ENCODE measurements at places on chromosomes 16 and 17.

DNA sequence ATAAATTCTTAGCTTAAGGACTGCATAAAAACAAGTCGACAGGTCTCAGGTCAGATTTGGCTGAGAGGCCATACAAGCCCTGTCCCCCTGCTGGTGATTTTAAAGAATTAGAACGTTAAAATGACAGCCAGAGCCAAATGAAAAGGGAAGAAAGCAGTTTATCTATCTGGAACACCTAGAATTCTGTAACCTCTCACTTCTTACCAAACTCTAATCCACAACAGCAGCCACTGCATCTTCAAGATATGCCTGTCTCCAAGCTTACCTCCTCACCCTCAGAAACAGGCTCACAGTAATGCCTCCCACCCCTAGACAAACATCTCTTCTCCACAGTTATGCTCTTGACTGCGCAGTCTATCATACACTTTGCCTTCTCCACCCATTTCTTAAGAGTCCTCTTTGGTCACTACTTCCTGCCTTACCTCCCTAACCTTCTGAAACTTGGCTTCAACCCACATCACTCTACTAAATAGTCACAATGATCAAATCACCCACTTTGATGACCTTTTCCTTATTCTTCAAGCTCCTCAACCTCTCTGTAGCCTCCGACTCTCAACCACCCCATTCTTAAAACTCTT is 14.2 kb downstream of the ANKFY1 start:
- DNase-seq = no peak

DNA sequence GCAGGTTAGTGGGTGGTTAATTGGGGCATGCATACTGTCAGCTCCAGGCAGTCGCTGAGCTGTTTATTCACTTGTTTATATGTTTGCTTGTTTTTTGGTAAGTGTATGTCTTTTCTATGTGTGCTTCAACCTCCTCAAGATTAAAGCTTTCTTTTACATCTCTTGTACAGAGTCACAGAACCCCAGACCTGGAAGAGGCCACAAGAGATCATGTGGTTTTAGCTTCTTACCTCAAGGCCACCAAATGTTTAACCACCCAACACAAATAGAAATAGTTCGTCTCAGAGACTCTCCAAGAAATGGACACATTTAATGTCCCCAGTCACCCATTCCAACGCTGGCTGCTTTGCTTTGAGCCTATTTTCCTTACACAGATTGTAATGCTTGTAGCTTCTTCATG is 11.8 kb upstream of the TMEM98 start:
- DNase-seq = no peak

GRCh38 chr17:2867441-2868424 is 71.5 kb downstream of the RAP1GAP2 start:
- no peak for DNase-seq

DNA sequence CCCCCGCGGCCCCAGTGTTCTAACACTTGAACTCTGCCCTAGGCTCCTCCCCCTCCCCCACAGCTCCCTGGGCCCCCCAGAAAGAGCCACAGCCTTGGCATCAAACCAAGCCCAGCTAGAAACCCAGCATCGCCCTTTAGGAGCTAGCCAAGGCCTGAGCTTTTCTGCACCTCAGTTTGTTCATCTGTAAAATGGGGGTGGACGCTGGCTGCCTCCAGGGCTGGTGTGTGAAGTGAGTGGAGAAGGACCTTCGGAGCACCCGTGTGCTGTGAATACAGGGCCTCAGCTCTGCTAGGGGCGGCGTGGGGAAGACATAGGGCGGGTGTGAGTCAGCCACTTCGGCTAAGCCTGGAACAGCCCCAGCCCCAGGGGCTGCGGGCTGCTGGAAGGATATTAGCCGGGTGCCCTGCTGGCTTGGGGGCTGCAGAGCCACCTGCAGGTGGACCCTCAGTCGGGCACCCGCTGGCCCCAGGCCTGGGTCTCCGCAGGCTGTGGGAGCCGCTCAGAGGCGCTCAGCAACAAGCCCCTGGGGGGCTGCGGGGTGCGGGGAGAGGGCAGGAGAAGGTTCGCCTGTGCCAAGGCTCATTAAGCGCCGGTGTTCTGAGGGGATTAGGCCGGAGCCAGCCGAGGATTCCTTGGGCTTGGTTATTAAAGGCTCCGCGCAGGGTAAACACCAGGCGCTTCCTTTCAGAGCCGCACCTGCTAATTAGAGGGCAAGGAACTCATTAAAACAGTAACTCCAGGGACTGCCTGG is 217.0 kb upstream of the CIBAR2 start:
- DNase-seq = no peak

GRCh38 chr17:13582776-13583547 is 18.8 kb downstream of the HS3ST3A1 start:
- DNase-seq = no peak

Data from thoracic aorta (tissue), 2 donors.